ENCODE measurements at places on chromosomes 13 and 19. TPM values are rescaled to one million over a fixed set of nuclear protein-coding genes. Genes with fewer than 3 reads are reported as not detected.

- peaks cover 51% of the 10 kb centered on the region for H3K4me1 ChIP-seq
- no peak overlapping the region for H3K27ac ChIP-seq
- no peaks in the 10 kb centered on the region for H3K27me3 ChIP-seq
- peaks cover 2% of the 10 kb centered on the region for H3K36me3 ChIP-seq
- DNase-seq = no peak
- peak overlapping the region; percentile 10 for H3K4me3 ChIP-seq
Observed at GRCh38 chr19:18840288-18841267, 8.8 kb downstream of the UPF1 start.

DNA sequence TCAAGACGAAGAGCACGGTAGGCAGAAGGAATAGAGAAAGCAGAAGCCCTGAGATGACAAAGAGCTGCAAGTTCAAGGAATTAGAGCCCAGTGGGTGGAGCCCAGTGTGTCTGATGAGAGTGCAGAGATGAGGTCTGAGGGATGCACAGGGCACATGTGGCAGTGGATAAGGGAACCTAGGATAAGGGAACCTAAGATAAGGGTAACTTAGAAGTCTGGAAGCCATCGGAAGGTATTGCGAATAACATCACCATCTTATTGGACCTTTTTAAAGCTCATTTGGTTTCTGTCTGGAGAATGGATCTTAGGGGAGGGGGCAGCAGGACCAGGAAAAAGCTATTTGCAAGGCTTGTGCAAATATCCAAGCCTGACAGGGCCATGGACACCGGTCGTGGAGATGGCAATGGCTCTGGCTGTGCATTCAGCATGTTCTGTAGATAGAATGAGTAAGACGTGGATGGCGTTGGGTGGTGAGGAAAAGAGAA lies 1.3 kb downstream of the FPR3 start:
- H3K27me3 ChIP-seq = no peaks in the 10 kb centered on the region
- DNase-seq = no peak
- H3K36me3 ChIP-seq = no peaks in the 10 kb centered on the region
- no peak overlapping the region for H3K4me3 ChIP-seq
- H3K4me1 ChIP-seq = peaks cover 5% of the 10 kb centered on the region

DNA sequence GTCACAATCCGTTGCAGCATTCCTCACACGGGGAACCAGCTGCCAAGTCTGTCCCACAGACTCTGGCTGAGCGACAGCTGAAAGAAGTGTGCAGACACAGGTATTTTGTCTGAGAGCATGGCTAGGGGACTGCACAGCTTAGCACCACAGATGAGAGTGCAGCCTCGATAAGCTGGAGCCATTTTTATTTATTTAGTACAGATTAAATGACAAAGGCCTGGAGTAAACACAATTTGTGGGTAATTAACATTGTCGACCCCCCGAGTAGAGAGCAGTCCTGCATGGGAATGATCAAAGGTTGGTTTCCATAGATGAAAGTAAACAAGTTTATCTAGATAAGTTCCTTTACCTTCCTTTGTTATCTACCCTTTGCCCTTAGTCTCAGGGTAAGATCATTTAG lies 836.2 kb downstream of the DACH1 start:
- no peaks in the 10 kb centered on the region for H3K4me1 ChIP-seq
- H3K4me3 ChIP-seq = no peak overlapping the region
- H3K27me3 ChIP-seq = no peaks in the 10 kb centered on the region
- H3K36me3 ChIP-seq = no peaks in the 10 kb centered on the region
- DNase-seq = no peak

DNA sequence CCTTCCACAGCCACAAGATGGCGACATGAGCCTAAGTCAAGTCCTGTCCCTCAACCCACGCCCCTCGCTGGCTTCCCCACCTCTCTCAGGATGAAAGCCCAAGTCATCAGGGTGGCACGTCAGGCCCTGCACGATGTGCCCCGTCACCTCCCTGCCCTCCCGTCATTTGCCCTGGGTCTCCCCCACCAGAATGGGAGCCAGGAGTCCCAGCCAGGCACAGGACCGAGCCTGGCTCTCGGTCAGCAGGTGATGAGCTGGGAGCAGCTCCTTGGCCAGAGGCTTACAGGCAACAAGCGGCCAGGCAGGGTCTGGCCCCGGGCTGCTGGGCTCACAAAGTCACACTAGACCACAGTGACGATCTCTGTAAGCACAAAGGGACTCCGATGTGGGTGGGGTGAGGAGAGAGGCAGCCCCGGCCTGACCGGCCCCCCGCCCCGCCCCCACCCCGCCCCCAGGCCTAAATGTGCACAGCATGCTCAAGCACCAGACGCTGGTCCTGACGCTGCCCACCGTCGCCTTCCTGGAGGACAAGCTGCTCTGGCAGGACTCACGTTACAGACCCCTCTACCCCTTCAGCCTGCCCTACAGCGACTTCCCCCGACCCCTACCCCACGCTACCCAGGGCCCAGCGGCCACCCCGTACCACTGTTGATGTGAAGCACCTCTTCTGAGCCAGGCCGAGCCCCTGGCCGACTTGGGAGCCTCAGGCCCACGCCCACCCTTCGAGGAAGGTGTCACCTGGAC lies 7.3 kb downstream of the MRPL4 start:
- H3K4me1 ChIP-seq = no peaks in the 10 kb centered on the region
- no peak overlapping the region for H3K27ac ChIP-seq
- no peaks in the 10 kb centered on the region for H3K27me3 ChIP-seq
- no peak overlapping the region for H3K4me3 ChIP-seq
- H3K36me3 ChIP-seq = peaks cover 1% of the 10 kb centered on the region

DNA sequence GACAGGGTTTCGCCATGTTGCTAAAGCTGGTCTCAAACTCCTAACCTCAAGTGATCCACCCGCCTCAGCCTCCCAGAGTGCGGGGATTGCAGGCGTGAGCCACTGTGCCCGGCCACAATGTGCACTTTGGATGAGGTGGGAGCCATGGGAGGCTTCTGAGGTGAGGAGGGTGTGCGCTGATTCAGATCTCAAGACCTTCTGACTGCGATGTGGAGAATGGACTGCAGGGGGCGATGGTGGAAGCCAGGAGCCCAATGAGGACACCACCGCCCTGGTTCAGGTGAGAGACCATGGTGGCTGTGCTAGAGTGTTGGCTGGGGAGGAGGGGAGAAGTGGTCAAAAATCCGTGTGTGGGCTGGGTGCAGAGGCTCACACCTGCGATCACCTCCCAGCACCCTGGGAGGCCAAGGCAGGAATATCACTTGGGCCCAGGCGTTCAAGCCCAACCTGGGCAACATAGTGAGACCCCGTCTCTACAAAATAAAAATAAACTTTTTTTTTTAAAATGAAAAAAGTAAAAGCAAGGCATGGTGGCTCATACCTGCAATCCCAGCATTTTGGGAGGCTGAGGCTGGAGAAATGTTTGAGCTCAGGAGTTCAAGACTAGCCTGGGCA lies 5.6 kb downstream of the INAFM1 start:
- no peaks in the 10 kb centered on the region for H3K27me3 ChIP-seq
- no peaks in the 10 kb centered on the region for H3K36me3 ChIP-seq
- no peak overlapping the region for H3K27ac ChIP-seq
- peak; percentile 30 for DNase-seq
- peaks cover 6% of the 10 kb centered on the region for H3K4me1 ChIP-seq

- H3K27me3 ChIP-seq = no peaks in the 10 kb centered on the region
- no peak overlapping the region for H3K27ac ChIP-seq
Observed at GRCh38 chr13:34364633-34365032, 546.7 kb downstream of the RFC3 start.

- no peaks in the 10 kb centered on the region for H3K27me3 ChIP-seq
- no peak overlapping the region for H3K27ac ChIP-seq
- H3K36me3 ChIP-seq = no peaks in the 10 kb centered on the region
Observed at GRCh38 chr13:26616126-26616525, 58.6 kb downstream of the WASF3 start.

GRCh38 chr13:65292488-65292901 lies 1937.6 kb downstream of the PCDH9 start:
- no peak overlapping the region for H3K27ac ChIP-seq
- no peak for DNase-seq
- no peaks in the 10 kb centered on the region for H3K4me1 ChIP-seq
- H3K36me3 ChIP-seq = no peaks in the 10 kb centered on the region
- no peaks in the 10 kb centered on the region for H3K27me3 ChIP-seq
- H3K4me3 ChIP-seq = no peak overlapping the region

- no peaks in the 10 kb centered on the region for H3K36me3 ChIP-seq
- no peak for DNase-seq
- no peak overlapping the region for H3K4me3 ChIP-seq
Observed at GRCh38 chr19:33161201-33161600, 29.3 kb downstream of the WDR88 start.

GRCh38 chr19:58118979-58119733 lies 21.1 kb upstream of the ZSCAN18 start:
- H3K4me1 ChIP-seq = no peaks in the 10 kb centered on the region
- no peaks in the 10 kb centered on the region for H3K27me3 ChIP-seq
- DNase-seq = no peak
- H3K4me3 ChIP-seq = no peak overlapping the region
- H3K27ac ChIP-seq = no peak overlapping the region

- peak; percentile 72 for DNase-seq
- no peaks in the 10 kb centered on the region for H3K36me3 ChIP-seq
- no peak overlapping the region for H3K4me3 ChIP-seq
- H3K27ac ChIP-seq = no peak overlapping the region
Observed at GRCh38 chr19:42273407-42274064, 4.5 kb downstream of the CIC start.

DNA sequence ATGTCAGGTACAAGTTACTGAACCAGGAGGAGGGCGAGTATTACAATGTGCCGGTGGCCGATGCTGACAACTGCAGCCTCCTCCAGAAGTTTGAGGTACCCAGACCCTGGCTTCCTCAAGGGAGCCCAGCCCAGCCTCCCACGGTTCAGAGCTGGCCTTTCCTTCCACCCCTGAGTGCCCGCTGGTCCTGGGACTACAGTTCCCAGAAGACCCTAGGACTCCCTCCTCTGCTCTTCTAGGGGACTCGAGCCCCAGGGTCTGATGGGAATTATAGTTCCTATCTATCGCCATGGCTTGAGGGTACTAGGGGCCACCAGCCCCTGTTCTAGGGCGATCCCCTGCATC lies 11.0 kb downstream of the PRKCG start:
- H3K27me3 ChIP-seq = no peaks in the 10 kb centered on the region
- no peak for DNase-seq
- H3K36me3 ChIP-seq = no peaks in the 10 kb centered on the region
- no peak overlapping the region for H3K27ac ChIP-seq
- H3K4me3 ChIP-seq = no peak overlapping the region
- H3K4me1 ChIP-seq = no peaks in the 10 kb centered on the region

DNA sequence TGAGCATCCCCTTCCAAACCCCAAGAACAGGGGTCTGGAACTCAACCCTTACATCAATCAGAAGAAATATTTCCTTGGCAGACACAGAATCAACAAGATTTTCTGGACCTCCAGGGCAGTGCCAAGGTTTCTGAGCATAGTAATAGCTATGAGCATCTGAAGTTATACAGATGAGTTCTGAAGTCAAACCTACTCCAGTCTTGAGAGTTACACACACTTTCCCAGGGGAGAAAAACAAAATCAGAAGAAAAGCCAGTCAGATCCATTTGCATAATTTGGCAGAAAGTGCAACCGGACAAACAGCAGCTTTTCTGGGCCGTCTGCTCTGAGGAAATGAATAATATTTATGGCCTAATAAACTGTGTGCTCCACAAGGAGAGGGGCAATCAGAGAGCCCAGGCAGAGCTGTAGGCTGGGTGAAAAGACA lies 93.1 kb downstream of the KL start:
- no peak for DNase-seq
- peaks cover 12% of the 10 kb centered on the region for H3K4me1 ChIP-seq
- peaks cover 24% of the 10 kb centered on the region for H3K36me3 ChIP-seq
- H3K27me3 ChIP-seq = no peaks in the 10 kb centered on the region
- H3K4me3 ChIP-seq = no peak overlapping the region
- H3K27ac ChIP-seq = peak overlapping the region; percentile 25

- no peak overlapping the region for H3K27ac ChIP-seq
- H3K27me3 ChIP-seq = no peaks in the 10 kb centered on the region
- DNase-seq = no peak
- no peak overlapping the region for H3K4me3 ChIP-seq
- no peaks in the 10 kb centered on the region for H3K36me3 ChIP-seq
Observed at GRCh38 chr19:6610934-6611852, 20.2 kb upstream of the CD70 start.

GRCh38 chr13:51311231-51311630 lies 28.3 kb upstream of the SERPINE3 start:
- no peaks in the 10 kb centered on the region for H3K27me3 ChIP-seq
- no peak overlapping the region for H3K4me3 ChIP-seq
- no peak overlapping the region for H3K27ac ChIP-seq
- no peak for DNase-seq

DNA sequence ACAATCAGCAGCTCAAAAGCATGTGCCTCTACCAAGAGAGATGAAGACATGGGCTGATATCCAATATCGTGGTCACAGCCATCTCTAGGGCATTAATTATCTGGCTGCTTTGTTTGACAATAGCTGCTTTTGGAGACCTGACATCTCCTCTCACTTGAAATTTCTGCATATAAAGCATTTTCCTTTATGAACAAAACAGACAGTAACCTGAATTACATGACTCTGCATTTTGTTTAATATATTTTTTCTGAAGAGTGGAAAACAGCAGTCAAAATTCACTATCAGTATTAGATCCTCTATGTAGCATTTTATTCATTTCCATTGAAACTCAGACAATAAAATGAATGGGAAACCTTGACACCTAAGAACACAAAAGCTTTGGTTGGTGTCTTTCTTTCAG lies 42.4 kb upstream of the ESD start:
- no peaks in the 10 kb centered on the region for H3K36me3 ChIP-seq
- H3K4me3 ChIP-seq = no peak overlapping the region
- DNase-seq = no peak

DNA sequence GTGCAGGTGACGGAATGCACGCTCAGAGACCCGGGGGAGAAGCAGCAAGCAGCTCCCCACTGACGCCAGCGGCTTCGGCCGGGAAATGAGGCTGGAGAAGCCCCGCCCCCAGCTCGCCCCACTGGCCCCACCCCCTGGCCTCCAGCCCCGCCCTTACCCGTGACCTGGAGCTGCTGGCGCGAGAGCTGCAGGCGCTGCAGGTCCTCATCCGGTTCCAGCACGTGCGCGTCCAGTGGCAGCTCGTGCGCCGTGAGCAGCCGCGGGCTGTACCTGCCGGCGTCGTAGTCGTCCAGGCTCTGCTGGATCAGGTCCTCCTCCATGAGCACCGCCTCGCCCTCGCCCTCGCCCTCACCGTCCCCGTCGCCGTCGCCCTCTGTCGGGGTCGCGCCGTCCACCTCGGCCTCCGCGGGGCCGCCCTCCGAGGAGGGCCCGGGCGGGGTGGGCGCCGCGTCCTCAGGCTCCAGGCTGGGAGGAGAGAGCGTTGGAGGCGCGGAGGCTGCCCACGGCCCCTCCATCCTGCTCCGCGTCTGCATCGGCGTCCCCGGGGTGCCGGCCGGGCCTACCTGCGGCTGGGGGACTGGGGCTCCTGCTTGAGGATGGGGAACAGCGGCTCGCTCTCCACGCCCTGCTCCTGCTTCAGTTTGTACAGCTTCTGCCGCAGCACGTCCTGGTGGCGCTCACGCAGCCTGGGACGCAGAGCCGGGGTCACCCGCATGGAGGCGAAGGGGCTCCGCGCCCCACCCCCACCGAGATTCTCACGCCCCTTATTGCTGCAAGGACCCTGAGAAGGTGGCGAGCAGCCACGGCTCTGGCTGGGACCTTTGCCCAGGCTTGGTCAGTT lies 6.4 kb upstream of the TBXA2R start:
- no peaks in the 10 kb centered on the region for H3K27me3 ChIP-seq
- DNase-seq = no peak
- H3K4me1 ChIP-seq = no peaks in the 10 kb centered on the region
- no peak overlapping the region for H3K4me3 ChIP-seq
- no peak overlapping the region for H3K27ac ChIP-seq
- H3K36me3 ChIP-seq = no peaks in the 10 kb centered on the region

GRCh38 chr13:44842158-44842557 lies 147.1 kb downstream of the NUFIP1 start:
- H3K27me3 ChIP-seq = no peaks in the 10 kb centered on the region
- no peak overlapping the region for H3K4me3 ChIP-seq
- DNase-seq = no peak

Gene POMP
- total RNA-seq = 59.0 TPM

Gene LRRC63
- 0.31 TPM for total RNA-seq

Gene ENOX1
- total RNA-seq = 4.9 TPM

Gene KIR2DL4
- 0.25 TPM for total RNA-seq

Gene SH2D3A
- total RNA-seq = 35.4 TPM

Gene SPRYD7
- total RNA-seq = 6.6 TPM
